CD4-positive, alpha-beta T cell treated with Interleukin-4 for 1 hour (primary cell): ENCODE measurements at places on chromosomes 16 and 17.

GRCh38 chr17:36131421-36131820 lies 27.8 kb downstream of the CCL4 start:
- DNase-seq: no peak

- DNase-seq: no peak
Measured at GRCh38 chr17:65586899-65587298, 25.5 kb upstream of the AXIN2 start.

DNA sequence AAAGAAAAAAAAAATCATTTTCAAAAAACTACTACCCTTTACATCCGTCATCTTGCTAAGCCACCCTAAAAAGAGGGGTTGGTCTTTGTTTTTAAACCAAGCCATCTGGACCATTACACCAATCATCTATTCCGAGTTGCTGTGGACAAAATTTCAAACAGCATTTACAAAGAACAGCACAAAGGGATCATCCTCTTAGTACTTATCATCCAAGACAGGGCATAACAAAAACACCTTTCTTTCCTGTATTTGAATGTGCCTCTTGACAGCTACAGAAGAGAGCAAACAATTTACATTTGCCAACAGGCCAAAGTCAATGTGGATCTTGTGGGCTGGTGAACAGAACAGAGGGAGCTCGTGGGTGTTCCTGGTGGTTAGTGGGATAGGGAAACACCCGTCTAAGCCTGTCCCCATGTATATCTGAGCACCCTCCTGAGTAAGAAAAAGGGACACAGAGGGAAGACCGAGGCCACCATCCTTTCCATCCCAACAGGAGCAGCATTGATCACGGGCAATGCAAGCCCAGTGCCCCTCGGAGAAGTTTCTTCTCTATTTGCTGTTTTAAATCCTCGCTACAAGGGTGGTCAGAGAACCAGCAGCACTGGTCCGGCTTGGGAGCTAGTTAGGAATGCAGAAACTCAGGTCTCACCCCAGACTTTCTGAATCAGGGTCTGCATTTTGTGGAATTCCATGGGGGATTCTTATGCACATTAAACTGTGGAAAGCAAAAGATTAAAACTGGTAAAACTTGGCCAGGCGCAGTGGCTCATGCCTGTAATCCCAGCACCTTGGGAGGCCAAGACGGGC lies 1.9 kb downstream of the SLC39A11 start:
- DNase-seq: no peak

- peak; percentile 81 for DNase-seq
Measured at GRCh38 chr17:64028874-64029464, 8.5 kb upstream of the ICAM2 start.

GRCh38 chr17:47741109-47741792 lies 8.2 kb downstream of the TBX21 start:
- peak; percentile 51 for DNase-seq

DNA sequence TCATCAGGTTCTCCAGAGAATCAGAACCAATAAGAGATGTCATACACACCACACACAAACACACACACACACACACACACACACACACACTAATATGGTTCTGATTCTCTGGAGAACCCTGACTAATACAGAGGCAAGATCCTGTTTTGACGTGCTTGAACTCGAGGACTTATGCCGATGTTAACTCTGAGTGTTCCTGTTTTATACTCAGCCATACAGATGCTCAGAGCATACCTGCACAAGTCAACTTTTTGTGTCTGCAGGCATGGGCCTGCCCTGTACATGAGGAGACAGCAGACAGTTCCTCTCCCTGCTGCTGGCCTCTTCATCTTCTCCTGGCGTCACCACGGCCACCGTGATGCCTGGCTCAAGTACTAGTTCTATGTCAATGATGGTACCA lies 635.9 kb downstream of the WWOX start:
- no peak for DNase-seq

DNA sequence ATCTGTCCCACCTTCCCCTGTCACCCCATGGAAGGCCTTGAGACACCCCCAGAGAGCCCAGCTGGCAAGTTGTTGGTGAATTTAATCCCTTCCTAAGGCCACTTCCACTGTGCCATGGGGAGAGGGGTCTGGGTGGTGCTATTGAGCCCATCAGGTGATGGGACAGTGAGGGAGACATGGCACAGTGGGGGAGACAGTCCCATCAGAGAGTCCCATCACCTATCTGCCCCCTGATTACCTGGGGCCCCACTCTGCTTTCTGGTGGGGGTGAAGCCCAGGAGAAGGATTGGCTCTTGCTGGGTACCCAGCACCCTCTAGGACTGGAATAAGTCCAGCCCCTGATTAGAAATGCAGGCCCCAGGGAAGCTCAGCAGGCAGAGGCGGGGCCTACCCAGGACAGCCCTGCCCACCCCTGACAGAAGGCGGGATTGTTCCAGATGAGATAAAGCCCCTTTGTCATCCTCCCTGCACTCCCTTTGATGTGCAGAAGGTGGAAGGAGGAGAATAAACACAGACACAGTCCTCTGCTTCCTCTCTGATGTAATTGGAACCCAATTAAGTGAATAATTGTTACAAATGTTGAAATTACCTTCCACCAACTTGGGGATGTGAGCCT lies 18.9 kb downstream of the TMEM132E start:
- DNase-seq: no peak

DNA sequence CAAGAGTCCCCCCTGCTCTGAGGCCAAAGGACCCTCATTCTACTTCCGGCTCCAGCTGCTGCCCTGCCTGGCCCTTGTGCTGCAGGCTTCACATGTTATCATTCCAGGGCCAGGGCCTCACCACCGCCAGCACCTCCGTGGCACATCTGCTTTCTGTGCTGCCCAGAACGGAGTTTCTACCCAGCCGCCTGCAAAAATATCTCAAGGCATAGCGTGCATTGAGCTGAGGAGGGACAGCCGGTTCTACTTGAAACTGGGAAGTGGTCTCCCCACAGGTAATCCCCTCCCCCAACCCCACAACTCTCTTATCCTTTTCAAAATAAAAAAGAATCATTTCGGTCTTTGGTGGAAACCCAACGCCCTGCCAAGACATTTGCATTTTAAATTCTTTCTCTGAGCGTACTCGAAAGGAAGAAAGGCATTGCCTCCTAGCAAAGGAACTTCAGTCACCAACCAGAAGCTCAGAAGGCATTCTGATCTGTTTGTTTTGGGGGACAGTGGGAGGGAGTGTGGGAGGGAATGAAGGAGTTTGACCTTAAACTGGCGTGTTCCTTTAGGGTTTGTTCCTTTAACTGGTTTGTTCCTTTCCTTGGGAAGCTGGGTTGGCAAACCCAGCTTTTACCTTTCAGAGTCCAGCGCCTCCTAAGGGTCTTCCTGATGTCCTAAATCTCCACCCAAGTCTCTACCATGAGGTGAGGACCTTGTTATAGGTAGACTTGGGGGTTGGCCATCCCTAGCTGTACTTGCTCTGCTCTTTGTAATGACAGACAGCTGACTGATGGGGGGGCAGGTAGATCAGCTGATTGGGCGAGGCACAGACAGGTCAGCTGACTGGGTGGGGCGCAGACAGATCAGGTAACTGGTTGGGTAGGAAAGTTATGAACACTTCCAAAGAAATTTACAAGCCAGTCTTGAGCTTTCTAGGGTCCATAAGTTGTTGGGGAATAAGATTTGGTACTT lies 33.4 kb upstream of the PIK3R6 start:
- peak; percentile 55 for DNase-seq

DNA sequence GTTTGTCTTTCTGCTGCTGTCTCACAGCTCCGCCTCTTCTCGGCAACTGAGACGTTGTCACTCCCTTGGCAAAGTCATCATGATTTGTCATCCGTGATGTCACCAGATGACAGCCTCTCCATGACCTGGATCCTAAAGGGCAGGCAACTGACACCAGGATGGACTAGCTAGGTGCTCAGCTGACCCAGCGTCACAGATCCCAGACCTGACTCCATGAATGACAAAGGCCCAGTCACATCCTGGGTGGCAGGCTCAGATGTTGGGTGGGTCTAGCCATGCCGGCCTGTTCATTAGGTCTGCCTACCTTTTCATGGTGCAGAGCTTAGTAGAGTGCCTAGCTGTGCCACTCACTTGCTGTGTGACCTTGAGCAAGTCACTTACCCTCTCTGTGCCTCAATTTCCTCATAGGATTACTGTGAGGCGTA lies 3.8 kb upstream of the TMEM238L start:
- DNase-seq: no peak
